ENCODE measurements at places on chromosomes 2 and 18.

- H3K36me3 ChIP-seq, result no peaks in the 10 kb centered on the region
- H3K4me1 ChIP-seq, result no peaks in the 10 kb centered on the region
- H3K27me3 ChIP-seq, result no peaks in the 10 kb centered on the region
- no peak overlapping the region for H3K4me3 ChIP-seq
Observed at GRCh38 chr2:26325851-26326250, 20.1 kb upstream of the SELENOI start.

DNA sequence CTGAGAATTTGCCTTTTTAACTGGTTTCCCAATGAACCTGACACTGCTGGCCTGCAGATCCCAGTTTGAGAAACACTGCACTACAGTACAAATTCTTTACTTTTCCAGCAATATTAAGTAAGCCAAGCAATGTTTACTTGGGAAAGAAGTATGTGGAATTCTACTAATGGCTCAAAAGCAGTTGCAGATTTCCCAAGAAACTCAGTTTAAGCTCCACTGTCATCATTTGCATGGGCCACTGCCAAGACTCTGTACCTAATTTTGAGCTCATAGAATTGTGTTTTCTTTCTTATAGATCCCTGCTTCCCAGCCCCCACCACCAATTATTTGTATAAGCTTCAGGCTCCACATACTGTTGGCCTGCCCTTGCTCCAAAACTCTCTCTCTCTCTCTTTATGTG lies 676.1 kb downstream of the RNF144A start:
- H3K4me3 ChIP-seq, result no peak overlapping the region
- no peaks in the 10 kb centered on the region for H3K36me3 ChIP-seq
- H3K4me1 ChIP-seq, result no peaks in the 10 kb centered on the region
- DNase-seq, result no peak
- no peaks in the 10 kb centered on the region for H3K27me3 ChIP-seq

GRCh38 chr2:10331702-10332401 lies 29.1 kb downstream of the HPCAL1 start:
- no peaks in the 10 kb centered on the region for H3K27me3 ChIP-seq
- H3K27ac ChIP-seq, result peak overlapping the region; percentile 86
- peaks cover 33% of the 10 kb centered on the region for H3K4me1 ChIP-seq
- H3K36me3 ChIP-seq, result no peaks in the 10 kb centered on the region
- H3K4me3 ChIP-seq, result peak overlapping the region; percentile 64

DNA sequence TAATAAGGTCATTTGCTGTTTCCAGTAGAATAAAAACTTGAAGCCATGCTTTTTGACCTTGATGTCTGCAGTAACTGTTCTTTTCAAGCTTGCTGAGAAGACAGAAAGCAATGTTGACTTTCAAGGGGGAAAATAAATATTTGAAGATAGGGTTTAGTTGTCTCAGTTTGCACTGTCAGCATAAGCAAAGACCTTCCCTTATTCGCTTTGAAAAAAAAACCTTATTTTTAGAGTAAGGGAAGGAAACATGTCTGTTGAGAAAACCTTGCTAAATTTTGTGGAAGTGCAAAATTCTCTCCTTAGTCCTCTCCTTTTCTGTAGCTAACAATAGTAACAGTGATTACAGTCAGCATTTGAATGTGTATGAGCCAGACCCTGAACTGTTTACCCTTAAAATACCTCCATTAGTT lies 43.1 kb downstream of the MAP4K4 start:
- no peak overlapping the region for H3K27ac ChIP-seq
- peaks cover 24% of the 10 kb centered on the region for H3K4me1 ChIP-seq
- no peaks in the 10 kb centered on the region for H3K27me3 ChIP-seq

GRCh38 chr18:3541549-3542386 lies 91.8 kb downstream of the TGIF1 start:
- no peaks in the 10 kb centered on the region for H3K27me3 ChIP-seq
- H3K4me3 ChIP-seq, result no peak overlapping the region
- DNase-seq, result no peak
- no peaks in the 10 kb centered on the region for H3K4me1 ChIP-seq
- H3K36me3 ChIP-seq, result no peaks in the 10 kb centered on the region

DNA sequence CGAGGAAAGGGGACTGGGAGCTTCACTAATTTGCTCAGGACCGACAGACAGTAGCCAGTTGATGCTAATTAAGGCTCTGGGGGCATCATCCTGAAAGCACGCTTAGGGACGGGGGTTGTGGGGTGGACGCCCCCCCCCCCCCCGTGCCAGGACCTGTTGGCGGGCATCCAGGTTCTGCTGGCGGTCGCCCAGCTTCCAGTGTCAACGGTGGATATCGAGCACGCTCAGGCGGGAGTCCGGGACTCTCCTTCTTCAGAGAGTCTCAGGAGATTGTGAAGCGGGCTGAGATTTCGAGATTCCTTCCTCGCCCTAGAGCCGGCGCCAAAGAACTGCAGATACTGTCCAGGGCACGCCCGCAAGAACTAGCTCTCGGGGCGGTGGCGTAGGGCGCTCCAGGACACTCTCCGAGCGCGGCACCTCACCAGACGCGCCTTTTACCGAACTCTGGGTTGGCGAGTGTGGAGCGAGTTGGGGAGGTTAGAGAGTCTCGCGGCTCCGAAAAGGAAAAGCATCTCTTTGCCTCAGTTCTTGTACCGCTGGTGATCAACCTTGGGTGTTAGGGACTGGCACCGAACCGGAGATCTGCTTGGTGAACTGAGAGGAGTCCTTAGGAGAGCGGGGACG lies 5.6 kb downstream of the RAX start:
- H3K4me3 ChIP-seq, result no peak overlapping the region
- no peaks in the 10 kb centered on the region for H3K36me3 ChIP-seq
- no peak overlapping the region for H3K27ac ChIP-seq
- H3K4me1 ChIP-seq, result peaks cover 16% of the 10 kb centered on the region
- DNase-seq, result no peak

DNA sequence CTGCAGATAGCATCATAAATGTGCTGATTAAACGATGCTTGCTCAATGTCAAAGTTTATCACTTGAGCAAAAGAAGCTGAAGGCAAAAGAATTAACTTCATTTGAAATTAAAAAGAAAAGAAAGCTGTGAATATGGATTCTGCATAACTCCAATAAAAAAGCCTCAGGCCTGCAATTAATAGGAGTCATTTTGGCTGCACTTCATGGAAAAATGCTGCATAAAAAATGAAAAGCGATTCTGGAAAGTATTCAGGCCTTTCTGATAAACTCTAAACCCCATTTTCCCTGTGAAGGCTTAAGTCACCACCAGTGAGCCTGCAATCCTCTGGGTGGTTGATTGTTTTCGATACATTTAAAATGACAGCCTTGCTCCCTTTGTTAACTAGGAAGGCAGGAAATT lies 1793.4 kb downstream of the SUCLG1 start:
- H3K27ac ChIP-seq, result no peak overlapping the region
- H3K4me3 ChIP-seq, result no peak overlapping the region
- H3K27me3 ChIP-seq, result no peaks in the 10 kb centered on the region
- H3K4me1 ChIP-seq, result no peaks in the 10 kb centered on the region
- no peak for DNase-seq

DNA sequence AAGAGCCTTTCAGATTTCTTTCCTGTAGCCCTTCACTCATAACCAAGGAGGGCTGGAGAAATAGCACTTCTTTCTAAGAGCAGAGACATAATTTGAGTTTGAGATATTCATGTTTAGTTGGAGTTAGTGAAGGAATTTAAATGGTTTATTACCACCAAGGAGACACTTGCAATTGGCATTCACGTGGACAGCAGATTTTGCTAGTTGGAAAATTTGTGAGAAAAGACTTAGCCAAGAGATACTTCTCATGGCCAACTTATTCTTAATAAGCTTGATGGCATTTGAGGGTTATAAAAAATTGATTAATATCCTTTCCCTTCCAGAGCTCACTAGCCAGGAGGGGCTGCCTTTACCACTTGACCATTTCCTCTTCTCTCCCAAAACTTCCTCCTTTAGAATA lies 518.7 kb downstream of the TNS1 start:
- no peak overlapping the region for H3K27ac ChIP-seq
- no peak overlapping the region for H3K4me3 ChIP-seq
- no peak for DNase-seq
- H3K4me1 ChIP-seq, result no peaks in the 10 kb centered on the region
- H3K36me3 ChIP-seq, result no peaks in the 10 kb centered on the region

DNA sequence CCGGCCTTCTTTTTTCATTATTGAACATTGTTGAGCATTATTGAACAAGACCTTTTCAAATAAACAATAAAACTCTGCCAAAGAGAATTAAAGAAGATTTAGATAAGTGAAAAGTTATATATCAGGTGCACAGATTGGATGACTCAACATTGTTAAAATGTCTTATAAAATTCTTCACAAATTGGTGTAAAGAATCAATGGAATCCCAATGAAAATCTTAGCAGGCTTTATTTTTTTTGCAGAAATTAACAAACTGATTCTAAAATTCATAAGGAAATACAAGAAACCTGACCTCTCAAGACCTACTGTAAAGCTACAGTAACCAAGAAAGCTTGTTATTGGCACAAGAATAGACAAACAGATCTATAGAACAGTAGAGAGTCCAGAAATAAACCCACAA lies 70.3 kb downstream of the LAMA1 start:
- no peaks in the 10 kb centered on the region for H3K36me3 ChIP-seq
- no peak overlapping the region for H3K4me3 ChIP-seq
- H3K27ac ChIP-seq, result no peak overlapping the region
- DNase-seq, result no peak

Data from effector memory CD4-positive, alpha-beta T cell (primary cell).